Panc1 (cell line): ENCODE measurements at places on chromosomes 5 and 9.
A peak's percentile ranks its signal among the peaks of the same experiment; 100 is the strongest.

- no peak for DNase-seq
Observed at GRCh38 chr9:134522976-134523375, 118.6 kb upstream of the COL5A1 start.

DNA sequence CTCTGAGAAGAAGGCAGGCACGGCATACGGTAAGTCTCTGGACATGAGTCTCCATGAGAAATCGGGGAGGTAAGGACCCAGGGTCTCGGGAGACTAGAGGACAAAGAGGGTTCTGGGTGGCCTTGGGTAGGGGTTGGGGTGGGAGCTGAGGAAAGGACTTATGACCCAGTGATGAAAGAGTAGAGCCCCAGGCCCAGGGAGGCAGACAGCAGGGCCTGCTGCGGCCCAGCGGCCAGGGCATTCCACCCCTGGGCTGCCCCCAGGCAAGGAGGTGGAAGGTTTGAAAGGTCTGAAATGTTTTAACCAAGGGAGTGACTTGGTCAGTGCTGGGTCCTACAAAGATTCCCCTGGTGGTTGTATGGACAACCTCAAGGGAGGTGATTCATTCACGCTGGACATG, 89.1 kb downstream of the CRB2 start:
- DNase-seq = no peak

DNA sequence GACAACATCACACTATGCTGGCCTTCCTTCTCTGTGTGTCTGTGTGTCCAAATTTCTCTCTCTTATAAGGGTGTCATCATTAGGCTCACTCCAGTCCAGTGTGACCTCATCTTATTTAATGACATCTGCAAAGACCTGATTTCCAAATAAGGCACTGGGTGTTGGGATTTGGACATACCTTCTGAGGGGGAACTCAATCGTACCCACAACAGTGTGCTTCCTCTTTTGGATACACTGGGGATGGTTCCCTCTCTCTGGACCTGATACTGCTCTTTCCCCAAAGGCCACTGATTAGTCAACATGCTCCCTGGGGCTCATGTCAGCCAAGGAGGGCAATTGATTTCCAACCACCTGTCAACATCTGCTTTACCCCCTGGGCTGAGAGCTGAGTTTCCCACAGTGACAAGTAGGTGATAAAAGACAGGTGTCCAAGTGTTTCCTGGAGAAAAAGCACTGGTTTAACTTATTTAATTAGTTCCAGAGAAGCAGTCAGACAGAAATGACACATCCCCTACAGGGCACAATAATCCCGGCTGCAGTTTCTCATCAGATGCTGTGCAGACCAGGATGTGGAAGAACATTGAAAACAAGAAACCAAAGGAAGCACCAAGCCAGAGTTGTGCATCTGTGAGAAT, 17.8 kb upstream of the CEP72 start:
- no peak for DNase-seq

- DNase-seq = no peak
Observed at GRCh38 chr9:4985386-4986266, 554 bp downstream of the JAK2 start.

DNA sequence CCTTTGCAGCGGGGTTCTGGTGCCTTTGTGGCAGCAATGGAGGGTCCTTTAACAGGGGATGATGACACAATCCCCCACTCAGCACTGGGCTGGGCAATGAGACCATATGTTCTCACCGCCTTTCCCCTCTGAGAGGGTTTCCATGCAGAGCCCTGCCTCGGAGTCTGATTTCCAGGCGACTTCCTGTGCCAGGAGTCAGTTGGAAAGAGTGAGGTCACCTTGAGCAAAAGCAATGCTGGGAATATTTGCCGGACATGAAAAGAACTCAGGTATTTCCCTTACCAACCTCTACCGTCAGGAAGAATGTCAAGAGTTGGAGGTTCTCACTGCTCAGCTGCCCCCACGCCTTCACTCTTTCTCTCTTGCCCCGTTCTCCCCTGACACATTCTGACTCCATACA, 284.2 kb upstream of the IRX1 start:
- DNase-seq = no peak

- DNase-seq = no peak
Observed at GRCh38 chr5:24535646-24536045, 109.1 kb downstream of the CDH10 start.

- no peak for DNase-seq
Observed at GRCh38 chr9:93265301-93265971, 81.5 kb downstream of the WNK2 start.

DNA sequence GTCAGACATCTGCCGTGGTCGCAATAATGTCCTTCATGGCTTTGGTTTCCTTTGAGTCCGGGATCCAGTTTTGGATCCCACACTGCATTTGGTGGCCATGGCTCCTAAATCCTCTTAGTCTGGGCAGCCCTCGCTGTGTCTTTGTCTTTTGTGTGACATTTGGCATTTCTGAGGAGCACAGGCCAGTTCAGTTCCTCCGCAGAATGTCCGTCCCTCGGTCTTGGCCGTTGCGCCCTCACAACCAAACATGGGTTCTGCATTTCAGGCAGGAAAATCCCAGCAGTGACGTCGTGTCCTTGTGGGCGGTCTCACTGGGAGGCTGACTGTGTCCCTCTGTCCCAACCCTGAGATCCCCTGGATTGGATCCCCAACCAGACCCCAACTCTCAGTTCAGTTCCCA, 172.9 kb upstream of the PPP1R26 start:
- no peak for DNase-seq

- no peak for DNase-seq
Observed at GRCh38 chr5:79932510-79933504, 58.3 kb downstream of the MTX3 start.

DNA sequence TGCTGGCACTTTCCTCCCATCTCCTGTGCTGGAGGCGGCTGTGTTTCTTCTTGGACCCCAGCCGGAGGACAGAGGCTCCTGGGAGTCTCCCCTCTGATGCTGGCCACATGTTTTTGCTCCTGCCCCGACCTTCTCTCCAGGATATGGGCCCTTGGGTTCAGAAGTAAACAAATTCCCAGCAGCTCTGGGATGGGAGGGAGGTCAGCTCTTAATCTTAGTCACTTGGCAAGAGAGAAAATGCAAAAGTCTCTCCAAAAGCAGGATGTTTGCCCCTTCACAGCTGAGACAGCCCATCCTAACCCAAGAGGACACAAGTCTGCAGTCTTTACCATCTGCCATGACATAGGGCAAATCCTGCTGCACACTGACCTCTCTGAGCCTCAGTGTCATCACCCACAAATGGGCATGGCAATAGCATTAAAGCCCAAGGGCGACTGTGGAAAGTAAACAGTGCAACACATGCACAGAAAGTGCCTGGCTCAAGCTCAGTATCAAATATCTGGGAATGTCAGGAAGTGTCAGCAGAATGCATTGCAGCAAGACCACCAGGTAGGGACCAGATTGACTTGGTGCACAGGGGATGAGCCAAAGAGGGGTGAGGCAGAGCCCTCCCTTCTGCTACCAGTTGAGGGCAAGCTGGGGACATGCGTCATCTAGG, 117.0 kb upstream of the CXCL14 start:
- no peak for DNase-seq

GRCh38 chr5:172904643-172905345, 54.4 kb upstream of the RPL26L1 start:
- DNase-seq = no peak

GRCh38 chr9:109426626-109427402, 71.3 kb downstream of the PTPN3 start:
- DNase-seq = no peak

DNA sequence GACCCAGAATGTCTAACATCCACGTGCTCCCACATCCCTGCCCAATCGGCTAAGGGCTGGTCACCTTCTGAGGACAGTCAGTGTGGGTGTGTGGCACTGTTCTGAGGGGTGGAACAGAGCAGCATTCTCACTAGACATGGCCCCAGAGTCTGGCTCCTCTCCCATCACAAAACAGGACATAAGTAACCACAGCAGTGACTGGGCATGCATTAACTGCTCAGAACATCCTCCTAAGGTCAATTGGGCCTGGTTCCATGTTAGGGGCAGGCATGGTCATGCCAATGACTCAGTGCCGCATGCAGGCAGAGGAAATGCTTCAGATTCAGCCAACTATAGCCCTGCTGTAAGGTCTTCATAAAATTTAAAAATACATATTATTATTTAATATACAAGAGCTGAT, 12.9 kb downstream of the MACROH2A1 start:
- DNase-seq = no peak

DNA sequence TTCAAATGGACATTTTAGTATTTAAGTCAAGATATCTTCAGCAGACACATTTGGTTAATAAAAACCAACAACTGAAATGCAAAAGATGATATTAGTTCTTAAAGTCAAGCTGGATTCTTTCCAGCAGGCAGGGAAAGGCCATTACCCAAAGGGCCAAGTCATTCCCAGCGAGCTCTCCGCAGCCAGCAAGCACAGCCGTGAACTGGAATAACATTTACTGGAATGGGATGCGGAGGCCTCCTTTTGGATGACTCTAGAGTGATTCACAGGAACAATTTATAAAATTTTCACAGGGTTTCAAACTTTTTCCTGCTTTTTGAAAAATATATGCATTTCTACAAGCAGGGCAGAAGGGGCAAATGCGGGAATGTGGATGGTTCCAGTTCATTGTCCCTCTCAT, 76.6 kb upstream of the DAB2 start:
- peak; percentile 10 for DNase-seq

GRCh38 chr5:137466889-137467288, 32.2 kb downstream of the SPOCK1 start:
- DNase-seq = no peak

DNA sequence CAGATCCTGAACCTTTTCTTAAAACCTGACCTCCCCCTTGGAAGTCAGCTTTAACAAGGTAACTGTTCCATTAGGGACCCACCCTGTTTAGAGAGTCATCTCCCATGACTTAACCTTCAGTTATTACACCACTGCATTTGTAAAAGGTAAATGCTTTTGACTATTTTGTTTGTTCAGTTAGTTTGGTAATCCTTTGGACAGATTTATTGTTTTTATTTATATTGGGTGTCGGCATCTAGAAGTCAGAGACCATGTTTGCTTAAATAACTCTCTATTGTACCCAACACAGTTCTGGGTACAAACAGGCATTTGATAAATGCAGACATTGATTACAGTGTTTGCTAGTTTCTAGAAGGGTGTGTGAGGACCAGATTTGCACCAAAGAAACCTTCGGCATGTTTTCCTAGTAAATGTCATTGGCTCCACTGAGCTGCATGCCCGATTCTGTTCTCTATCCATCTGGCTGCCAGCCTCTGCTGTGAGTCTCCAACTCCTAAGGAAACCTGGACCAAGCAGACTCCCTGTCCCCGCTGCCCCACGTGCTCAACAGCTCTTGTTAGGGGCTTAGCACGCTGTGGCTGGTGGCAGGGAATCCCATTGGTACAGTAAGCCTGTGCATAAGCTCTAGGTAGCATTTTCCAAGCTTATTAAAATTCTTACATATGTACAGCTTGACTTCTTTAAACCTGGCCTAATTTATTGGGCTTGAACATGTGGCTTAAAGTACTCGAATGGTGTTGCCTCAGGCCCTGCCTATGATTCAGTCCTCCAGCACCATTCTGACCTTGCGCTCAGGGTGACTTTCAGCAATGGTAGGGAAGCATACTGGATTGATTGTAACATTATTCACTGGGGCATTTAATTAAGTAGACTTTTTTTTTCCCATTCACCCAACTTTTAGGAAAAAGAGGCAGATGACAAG, 6.6 kb downstream of the PCBD2 start:
- DNase-seq = no peak

DNA sequence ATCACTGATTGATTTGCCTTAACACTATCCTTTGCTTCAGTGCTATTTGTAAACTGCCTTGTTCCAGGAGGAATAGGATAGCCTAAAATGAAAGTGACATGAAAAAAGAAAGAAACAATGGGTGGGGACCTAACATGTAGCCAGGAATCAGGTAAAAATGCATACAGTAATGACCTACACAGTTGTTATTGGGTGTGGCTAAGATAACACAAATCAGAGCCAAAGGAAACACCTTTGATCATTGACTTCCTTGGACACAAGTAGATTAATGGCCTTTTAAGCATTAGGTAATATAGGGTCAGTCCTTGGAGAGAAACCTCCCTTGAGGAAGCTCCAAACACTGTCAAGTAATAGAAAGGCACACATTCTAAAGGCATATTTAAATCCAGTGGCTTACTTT, 220.4 kb downstream of the TRPM3 start:
- no peak for DNase-seq

- DNase-seq = no peak
Observed at GRCh38 chr5:168826246-168826725, 247.1 kb upstream of the PANK3 start.

DNA sequence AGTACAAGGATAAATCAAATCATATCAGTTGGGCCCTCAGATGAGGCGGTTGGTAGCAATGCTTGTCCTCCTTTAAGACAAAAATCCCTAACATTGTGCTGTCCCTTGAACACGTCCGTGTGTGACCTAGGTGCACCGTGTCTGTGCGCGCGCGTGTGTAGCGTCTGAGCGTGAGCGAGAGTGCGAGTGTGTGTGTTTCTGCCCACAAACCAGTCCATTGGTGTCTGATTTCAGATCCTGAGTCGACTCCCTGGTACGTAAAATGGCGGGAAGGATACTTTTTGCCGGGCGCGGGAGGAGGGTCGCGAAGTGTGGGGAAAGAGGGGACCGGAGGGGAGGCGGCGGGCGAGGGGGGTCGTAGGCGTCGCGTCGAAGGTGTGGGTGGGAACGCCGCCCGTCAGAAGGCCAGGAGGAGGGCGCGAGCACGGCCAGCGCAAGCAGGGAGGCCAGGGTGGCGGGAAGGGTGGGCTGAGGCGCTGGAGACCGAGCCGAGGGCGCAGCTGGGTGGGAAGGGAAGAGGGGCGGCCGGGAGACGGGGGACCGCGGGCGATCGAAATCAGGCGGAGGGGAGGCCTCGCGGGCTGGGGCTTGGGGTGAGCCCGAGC, 8.9 kb downstream of the OTP start:
- no peak for DNase-seq

- no peak for DNase-seq
Observed at GRCh38 chr9:107644733-107645463, 155.3 kb upstream of the KLF4 start.

DNA sequence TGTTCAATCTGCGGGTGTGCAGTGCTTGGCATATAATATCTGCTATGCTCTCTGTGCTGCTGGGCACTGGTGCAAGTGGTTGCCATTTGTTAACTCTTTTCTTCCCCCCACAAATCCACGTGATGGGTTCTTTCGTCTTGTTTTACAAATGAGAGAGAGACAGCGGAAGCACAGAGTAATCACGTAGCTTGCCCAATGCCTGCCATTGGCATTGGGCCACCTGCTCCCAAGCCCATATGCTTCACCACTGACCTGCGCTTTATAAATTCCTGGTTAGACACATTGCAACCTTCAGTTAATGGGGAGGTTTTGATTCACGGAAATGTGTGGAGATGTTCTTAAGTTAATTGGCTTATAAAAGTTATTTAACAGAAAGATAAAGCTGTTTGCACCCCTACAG, 194.8 kb upstream of the ADAMTS16 start:
- DNase-seq = no peak

DNA sequence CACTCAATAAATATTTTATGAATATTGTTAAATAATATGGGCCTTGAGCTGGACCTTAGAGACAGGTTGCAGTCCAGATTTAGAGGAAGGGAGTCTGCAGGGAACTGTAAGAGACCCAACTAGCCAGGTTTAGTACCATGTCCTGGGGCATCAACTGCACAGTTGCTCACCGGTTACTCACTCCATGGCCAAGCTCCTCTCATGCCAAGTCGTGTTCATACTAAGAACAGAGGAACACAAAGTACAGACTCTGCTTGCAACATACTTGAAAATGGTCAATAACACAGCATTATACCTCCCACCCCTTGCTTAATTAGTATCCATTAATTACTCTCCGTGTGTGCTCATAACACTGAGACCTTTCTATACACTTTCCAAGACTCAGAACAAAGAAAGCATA, 317.6 kb upstream of the PIK3R1 start:
- DNase-seq = no peak
